ENCODE measurements at places on chromosomes 3 and 15. TPM values are rescaled to one million over a fixed set of nuclear protein-coding genes. Genes with fewer than 3 reads are reported as not detected.

DNA sequence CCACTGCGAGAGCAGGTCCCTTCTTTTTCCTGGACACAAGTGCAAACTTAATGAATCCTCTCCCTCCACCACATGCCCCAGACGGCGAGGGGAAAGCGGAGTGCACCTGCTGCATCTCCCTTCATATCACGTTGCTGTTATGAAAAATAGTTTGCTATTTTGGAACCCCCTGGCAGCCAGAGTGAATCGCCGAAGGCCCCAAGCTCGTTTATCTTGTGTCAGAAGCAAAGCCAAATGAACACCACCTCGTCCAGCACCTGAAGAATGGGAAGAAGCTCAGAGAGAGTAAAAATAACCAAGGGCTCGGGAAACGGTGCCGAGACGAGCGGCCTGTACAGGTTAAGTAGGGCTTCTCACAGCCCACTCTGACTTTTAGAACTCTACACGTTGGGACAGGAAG is 394.6 kb upstream of the RORA start:
- H3K4me3 ChIP-seq = no peak overlapping the region
- H3K27me3 ChIP-seq = no peaks in the 10 kb centered on the region
- H3K27ac ChIP-seq = peak overlapping the region; percentile 55

- DNase-seq = no peak
- no peak overlapping the region for H3K4me3 ChIP-seq
- H3K4me1 ChIP-seq = no peaks in the 10 kb centered on the region
- no peaks in the 10 kb centered on the region for H3K36me3 ChIP-seq
- H3K27me3 ChIP-seq = no peaks in the 10 kb centered on the region
Observed at GRCh38 chr3:108406063-108406660, 104.2 kb downstream of the MYH15 start.

- peaks cover 12% of the 10 kb centered on the region for H3K4me1 ChIP-seq
- H3K36me3 ChIP-seq = no peaks in the 10 kb centered on the region
- no peak for DNase-seq
- no peak overlapping the region for H3K27ac ChIP-seq
- no peaks in the 10 kb centered on the region for H3K27me3 ChIP-seq
Observed at GRCh38 chr3:132784502-132785025, 62.4 kb upstream of the NPHP3 start.

GRCh38 chr3:55313666-55314065 is 173.4 kb downstream of the WNT5A start:
- no peak overlapping the region for H3K27ac ChIP-seq
- no peaks in the 10 kb centered on the region for H3K4me1 ChIP-seq
- no peaks in the 10 kb centered on the region for H3K27me3 ChIP-seq
- H3K36me3 ChIP-seq = no peaks in the 10 kb centered on the region

DNA sequence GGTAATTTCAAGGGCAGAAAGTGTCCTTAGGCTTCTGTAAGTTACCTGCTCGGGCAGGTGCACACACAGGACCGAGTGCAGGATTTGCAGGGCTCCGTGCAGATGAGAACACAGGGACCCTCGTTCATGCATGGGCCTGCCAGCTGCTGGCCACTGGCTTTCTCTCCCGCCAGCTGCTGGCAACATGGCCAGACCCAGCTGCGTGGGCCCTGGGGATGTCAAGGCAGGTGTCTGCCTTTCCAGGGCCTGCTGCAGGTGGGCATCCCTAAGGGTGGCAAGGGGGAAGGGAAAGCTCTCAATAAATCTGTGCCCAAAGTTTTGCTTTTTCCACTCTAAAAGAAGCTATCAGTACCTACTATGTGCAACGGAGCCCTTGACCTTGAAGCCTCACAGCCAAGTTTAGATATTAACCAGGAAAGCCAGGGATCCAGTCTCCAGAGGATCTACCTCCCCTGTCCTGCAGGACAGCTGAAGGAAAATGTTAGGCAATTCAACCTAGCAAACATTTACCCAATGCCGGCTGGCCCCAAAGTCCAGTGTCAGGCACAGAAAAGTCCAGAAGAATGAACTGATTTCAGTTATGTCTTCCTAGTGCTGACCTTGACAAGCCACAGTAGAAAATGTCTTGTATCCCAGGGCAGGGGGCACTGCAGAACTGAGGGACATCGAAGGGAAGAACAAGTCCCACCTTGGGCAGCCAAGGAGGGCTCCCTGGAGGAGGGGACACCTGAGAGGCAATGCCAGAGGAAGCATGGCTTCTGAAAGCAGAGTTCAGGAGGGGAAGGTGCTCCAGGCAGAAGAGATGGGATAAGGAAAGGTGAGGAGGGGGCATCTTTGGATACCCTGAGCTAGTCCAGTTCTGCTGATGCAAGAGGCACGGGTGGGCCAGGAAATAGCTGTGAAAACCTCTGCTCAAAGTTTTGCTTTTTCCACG is 26.4 kb downstream of the NUP210 start:
- peaks cover 11% of the 10 kb centered on the region for H3K36me3 ChIP-seq
- no peak overlapping the region for H3K4me3 ChIP-seq
- no peak for DNase-seq
- H3K27me3 ChIP-seq = no peaks in the 10 kb centered on the region
- H3K4me1 ChIP-seq = no peaks in the 10 kb centered on the region

DNA sequence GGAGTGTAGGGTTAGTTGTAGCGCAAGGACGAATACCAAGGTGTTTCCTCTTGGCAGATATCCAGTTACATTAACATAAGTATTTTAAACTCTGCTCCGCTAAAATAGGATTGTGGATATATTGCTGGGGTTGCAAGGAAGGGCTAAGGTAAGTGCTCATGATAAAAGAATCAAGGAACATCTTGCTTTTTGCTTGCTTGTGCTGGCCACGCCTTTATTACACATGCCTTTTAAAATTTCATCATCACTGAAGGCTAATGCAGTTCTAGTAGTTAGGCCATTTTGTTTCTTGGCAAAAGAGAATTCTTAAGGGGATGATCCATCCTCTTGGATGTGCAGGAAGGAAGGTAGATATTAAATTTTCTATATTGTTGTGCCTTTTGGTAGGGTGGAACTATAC is 415.6 kb upstream of the TPM1 start:
- no peak for DNase-seq
- no peak overlapping the region for H3K27ac ChIP-seq
- peaks cover 10% of the 10 kb centered on the region for H3K4me1 ChIP-seq
- no peaks in the 10 kb centered on the region for H3K36me3 ChIP-seq

DNA sequence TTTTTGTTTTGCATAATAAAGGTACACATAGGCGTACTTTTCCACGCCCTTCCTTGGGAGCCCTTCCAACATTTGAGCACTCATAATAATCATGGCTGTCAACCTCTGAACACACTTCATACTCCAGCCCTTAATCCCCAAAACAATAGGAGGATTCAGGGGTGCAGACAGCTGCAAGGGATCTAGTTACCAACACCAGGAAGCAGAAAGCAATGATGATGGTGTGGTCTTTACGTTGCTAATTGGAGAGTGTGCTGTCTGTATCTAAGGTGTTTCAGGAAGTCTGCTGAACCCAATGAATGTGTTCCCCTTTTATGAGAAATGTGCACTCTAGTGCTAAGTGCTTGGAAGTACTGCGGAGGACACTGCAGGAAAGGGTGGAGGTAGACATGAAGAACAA is 60.3 kb upstream of the PDZRN3 start:
- no peaks in the 10 kb centered on the region for H3K4me1 ChIP-seq
- H3K27ac ChIP-seq = no peak overlapping the region
- DNase-seq = peak; percentile 30
- H3K4me3 ChIP-seq = no peak overlapping the region

- H3K4me3 ChIP-seq = no peak overlapping the region
- no peaks in the 10 kb centered on the region for H3K36me3 ChIP-seq
- H3K4me1 ChIP-seq = peaks cover 13% of the 10 kb centered on the region
- H3K27ac ChIP-seq = no peak overlapping the region
- DNase-seq = no peak
- H3K27me3 ChIP-seq = no peaks in the 10 kb centered on the region
Observed at GRCh38 chr15:77796046-77796729, 163.5 kb upstream of the LINGO1 start.

GRCh38 chr3:111418391-111418790 is 123.6 kb upstream of the CD96 start:
- no peaks in the 10 kb centered on the region for H3K36me3 ChIP-seq
- no peaks in the 10 kb centered on the region for H3K27me3 ChIP-seq
- no peaks in the 10 kb centered on the region for H3K4me1 ChIP-seq
- H3K27ac ChIP-seq = no peak overlapping the region
- H3K4me3 ChIP-seq = no peak overlapping the region

DNA sequence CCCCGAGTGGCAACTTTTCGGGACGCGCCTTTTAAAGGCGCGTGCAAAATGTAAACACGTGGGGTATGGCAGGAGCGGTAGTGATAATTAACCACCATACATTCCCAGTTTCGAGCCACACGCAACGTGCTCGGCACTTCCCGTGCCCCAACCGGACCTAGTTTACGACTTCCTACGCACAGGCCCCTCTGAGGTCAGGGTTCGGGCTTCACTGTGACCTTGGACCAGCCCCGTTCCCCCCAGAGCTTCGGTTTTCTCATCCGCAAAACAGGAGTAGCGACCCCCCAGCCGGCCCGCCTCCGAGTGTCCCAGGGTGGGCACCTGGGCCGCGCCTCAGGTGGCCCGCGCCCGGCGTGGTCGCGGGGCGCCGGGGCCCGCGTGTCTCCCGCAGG is 451 bp downstream of the CHCHD4 start:
- peaks cover 21% of the 10 kb centered on the region for H3K4me1 ChIP-seq
- H3K4me3 ChIP-seq = peak overlapping the region; percentile 79
- DNase-seq = peak; percentile 79
- peak overlapping the region; percentile 42 for H3K27ac ChIP-seq

DNA sequence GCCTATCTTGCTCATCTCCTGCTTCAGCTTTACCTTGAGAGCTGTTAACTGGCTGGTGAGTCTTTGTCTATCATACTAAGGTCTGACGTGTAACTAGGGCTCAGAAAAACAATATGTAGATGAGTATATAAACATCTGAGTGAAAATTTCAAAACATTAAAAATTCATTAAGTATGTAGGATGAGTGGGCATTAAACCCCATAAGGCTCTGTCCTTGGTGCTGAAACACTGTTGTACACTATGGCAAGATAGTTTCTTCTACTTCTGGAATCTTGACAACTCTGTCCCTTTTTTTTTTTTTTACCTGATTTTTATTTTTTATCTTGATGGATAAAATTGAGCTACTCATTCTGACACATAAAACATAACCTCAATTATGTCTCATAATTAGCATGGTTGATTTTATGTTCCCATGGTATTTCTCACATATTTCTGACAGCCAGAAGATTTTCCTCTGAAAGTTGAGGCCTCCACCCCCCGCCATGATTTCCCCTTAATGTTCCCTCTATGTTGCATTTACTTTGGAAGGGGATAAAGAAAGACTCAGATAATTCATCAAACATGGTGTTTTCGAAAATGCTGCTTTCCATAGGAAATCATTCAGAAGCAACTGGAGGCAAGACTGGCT is 54.3 kb downstream of the DGKG start:
- H3K27me3 ChIP-seq = peaks cover 6% of the 10 kb centered on the region
- H3K27ac ChIP-seq = no peak overlapping the region
- H3K4me1 ChIP-seq = no peaks in the 10 kb centered on the region
- DNase-seq = peak; percentile 71

GRCh38 chr3:54891540-54891897 is 36.3 kb downstream of the LRTM1 start:
- DNase-seq = peak; percentile 96
- no peaks in the 10 kb centered on the region for H3K27me3 ChIP-seq
- H3K27ac ChIP-seq = peak overlapping the region; percentile 86
- no peaks in the 10 kb centered on the region for H3K36me3 ChIP-seq
- no peak overlapping the region for H3K4me3 ChIP-seq
- H3K4me1 ChIP-seq = peaks cover 29% of the 10 kb centered on the region

GRCh38 chr3:60630953-60631352 is 620.3 kb downstream of the FHIT start:
- no peaks in the 10 kb centered on the region for H3K36me3 ChIP-seq
- no peak overlapping the region for H3K27ac ChIP-seq
- no peaks in the 10 kb centered on the region for H3K27me3 ChIP-seq
- no peak overlapping the region for H3K4me3 ChIP-seq
- DNase-seq = no peak

GRCh38 chr3:196240424-196240823 is 24.1 kb downstream of the SLC51A start:
- no peaks in the 10 kb centered on the region for H3K27me3 ChIP-seq
- no peak for DNase-seq
- no peaks in the 10 kb centered on the region for H3K4me1 ChIP-seq
- no peak overlapping the region for H3K4me3 ChIP-seq

DNA sequence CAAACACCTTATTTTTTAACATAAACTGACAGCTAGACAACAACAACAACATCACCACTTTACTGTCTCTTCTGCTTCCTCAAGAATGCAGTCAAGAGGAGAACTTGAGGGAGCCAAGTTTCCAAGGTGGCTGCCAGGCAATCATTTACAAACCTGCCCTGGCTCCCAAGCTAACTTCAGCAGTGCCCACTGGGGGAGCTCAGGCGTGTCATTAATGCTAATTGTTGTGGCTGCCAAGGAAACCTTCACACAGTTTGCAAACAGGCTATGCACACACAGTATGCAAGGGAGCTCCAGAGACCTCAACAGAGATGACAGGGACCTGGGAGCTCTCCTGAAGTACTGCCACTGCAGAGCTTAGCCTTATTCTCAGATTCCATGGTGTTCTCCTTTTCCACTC is 2.1 kb downstream of the DZIP1L start:
- DNase-seq = no peak
- H3K4me1 ChIP-seq = peaks cover 9% of the 10 kb centered on the region
- no peak overlapping the region for H3K4me3 ChIP-seq
- no peaks in the 10 kb centered on the region for H3K27me3 ChIP-seq

DNA sequence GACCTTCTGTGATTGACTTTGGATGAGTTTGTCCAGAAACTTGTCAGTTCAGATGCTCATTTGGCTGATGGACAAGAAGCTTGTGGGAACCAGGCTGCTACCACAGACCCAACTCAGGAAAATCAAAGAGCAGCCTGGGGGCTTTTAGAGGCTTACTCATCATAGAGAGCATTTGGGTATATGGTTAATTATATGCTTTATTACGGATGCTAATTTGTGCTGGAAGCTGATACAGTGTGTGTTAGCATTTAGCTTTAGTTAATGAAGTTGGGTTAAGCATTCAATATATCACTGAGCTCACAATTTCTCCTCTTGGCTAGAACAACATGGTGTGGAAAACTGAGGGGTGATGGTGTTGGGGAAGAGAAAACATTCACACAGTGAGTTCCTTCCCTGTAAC is 664.2 kb upstream of the CFAP20DC start:
- H3K4me3 ChIP-seq = no peak overlapping the region
- H3K36me3 ChIP-seq = no peaks in the 10 kb centered on the region
- H3K4me1 ChIP-seq = no peaks in the 10 kb centered on the region
- H3K27ac ChIP-seq = no peak overlapping the region

GRCh38 chr3:61443886-61444285 is 117.5 kb upstream of the PTPRG start:
- DNase-seq = no peak
- H3K4me1 ChIP-seq = peaks cover 4% of the 10 kb centered on the region
- no peak overlapping the region for H3K4me3 ChIP-seq
- no peak overlapping the region for H3K27ac ChIP-seq
- no peaks in the 10 kb centered on the region for H3K27me3 ChIP-seq

Gene IL5RA
- 0.04 TPM for total RNA-seq

Gene ZBBX
- 0.13 TPM for total RNA-seq

Gene TMEM115
- total RNA-seq = 25.3 TPM

Gene POPDC2
- 16.1 TPM for total RNA-seq

Gene ENTPD3
- total RNA-seq = 0.44 TPM

Gene GPR15
- not detected for total RNA-seq

Gene DLL4
- 9.7 TPM for total RNA-seq

Gene ZNF770
- total RNA-seq = 22.3 TPM

Gene SLC22A14
- total RNA-seq = 0.18 TPM

Gene CNTN3
- total RNA-seq = 9.8 TPM

Gene ESYT3
- total RNA-seq = 11.0 TPM

Gene SH2D7
- not detected for total RNA-seq

Gene CP
- 1.1 TPM for total RNA-seq

Gene RNU5B-1
- 283 TPM for total RNA-seq

Gene CADM2
- 3.9 TPM for total RNA-seq

Gene TLR9
- 0.09 TPM for total RNA-seq

All from muscle of leg (tissue), 16 donors.